ENCODE measurements at places on chromosomes 2 and 18.
A peak's percentile ranks its signal among the peaks of the same experiment; 100 is the strongest.

DNA sequence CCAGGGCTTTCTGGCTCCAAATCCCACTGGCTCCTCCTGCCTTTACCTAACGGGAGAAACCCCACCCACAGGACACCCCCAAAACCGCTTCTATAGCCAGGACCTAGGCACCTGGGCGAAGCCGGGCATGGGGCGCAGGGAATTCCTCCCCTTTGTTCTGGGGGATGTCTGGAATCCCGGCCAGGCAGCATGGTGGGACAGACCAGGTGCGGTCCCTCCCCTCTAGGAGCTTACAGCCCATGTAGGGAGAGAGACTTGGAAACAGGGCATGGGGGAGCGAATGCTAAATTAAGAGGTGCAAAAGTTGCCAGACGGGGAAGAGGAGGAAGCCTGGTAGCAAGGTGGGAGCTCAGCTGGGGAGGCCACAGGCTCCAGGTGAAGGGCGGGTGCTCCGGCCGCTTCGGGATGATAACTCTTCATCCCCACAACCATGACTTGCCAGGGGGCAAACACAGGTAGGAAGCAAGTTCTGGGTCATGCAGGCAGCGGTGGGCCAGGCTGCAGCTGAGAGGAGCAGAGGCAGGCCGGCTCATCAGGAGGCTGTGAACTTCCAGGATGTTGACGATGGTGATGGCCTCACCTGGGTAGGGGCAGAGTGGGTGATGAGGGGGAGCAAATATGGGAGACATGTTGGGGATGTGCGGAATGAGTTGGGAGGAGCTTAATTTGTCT is 1.3 kb downstream of the TMEM37 start:
- no peak for DNase-seq

GRCh38 chr2:112923967-112924338 is 13.0 kb downstream of the IL37 start:
- no peak for DNase-seq

DNA sequence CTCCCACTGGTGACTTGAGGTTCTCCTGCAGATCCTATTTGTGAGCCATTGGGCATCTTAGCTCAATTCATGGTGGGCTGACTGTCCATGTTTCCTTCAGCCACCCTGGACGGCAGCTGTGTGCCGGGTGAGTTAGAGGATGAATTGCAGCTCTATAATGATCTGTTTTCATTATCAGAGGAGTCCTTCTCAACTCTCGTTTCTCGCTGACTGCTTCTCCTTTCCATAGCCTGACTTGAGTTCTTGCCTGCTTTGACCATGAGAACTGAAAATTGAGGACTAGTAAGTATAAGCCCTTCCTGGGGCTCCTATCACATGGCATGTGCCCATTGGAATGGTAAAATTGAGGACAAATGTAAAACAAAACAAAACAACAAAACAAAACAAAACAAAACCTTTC is 121.8 kb downstream of the CDC42EP3 start:
- DNase-seq, result no peak

GRCh38 chr2:75054296-75054695 is 95.9 kb downstream of the POLE4 start:
- no peak for DNase-seq

DNA sequence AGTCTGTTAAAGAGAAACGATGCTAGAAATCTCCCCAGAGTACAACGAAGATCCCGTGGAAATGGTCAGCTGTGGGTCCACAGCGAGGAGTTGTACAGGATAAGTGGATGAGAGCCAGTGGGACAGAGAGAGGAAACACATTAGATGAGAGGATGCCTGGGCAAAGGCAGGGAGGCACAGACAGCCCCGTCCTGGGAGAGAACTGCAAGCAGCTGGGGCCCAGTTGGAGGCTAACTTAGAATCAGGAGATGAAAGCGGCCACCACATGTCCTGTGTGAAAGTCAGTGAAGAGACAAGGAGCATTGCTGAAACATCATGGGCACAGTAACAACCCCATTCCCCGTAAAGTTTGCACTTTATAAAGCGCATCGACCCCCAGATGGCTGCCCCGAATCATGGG is 157.5 kb downstream of the RAPGEF4 start:
- DNase-seq, result no peak

DNA sequence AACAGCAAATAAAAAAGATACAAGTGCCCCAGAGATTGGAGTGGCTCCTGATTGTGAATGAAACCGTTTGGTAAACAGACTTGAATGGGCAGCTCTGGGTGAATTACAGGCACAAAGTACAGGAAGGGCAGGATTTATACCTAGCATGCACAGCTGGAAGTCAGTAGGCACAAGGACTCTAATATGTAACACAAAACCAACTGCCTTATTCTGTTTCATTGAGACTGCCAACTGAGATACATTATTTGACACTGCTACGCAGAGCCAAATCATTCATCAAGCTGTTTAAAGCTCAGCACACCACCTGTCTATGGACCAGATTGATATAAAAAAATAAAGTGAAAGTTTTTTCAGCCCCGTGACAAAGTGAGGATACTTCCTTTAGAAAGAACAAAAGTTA is 541.2 kb downstream of the NUP35 start:
- DNase-seq, result no peak

DNA sequence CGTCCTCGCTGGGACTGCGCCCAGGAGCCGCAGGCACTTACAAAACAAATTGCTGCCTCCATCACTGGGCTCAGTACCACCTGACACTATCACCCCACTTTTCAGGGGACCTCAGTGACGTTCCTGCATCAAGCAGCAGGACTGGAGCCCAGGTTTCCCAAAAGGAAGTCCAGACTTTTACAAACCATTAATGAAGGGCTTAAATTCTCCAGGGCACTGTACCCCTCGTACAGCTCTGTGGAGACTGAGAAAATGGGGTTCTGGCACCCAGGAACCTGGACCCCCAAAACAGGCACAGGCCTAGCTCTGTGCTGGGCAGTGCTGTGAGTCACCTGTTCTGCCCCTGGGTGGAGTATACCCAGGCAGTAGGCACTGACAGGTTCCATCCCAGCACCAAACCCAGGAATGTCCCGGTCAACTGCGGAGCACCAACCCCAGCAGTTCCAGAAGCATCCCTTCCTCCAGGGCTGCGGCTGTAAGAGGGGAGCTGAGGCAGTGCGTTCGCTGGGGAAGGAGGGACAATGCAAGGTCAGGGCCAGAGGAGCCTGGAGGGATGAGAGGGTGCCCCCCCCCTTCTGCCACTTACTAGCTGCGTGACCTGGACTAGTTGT is 24.6 kb upstream of the NOTO start:
- no peak for DNase-seq

GRCh38 chr2:32284321-32284720 is 6.6 kb downstream of the YIPF4 start:
- DNase-seq, result no peak

- DNase-seq, result no peak
Observed at GRCh38 chr18:14979875-14980274, 231.9 kb downstream of the ANKRD30B start.

GRCh38 chr2:134917360-134917865 is 1.2 kb upstream of the CCNT2 start:
- DNase-seq, result no peak

DNA sequence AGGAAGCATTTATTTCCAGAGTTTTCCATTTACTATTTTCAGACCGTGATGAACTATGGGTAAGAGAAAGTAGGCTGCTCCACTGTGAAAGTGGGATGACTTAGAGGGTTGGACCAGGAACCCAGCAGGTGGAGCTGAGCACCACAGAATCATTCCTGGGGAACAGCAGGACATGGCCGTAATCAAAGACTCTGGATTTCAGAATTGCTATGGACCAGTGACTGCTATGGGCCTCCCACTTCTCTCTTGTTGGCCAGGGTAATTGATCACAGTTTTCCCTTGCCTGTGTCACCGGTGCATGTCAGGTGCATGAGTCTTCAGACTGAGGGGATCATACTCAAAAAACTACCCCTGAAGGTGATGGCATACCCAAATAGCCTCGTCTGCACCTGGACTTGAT is 90.6 kb upstream of the GPC1 start:
- DNase-seq, result no peak

- DNase-seq, result no peak
Observed at GRCh38 chr2:235514627-235515363, 21.0 kb downstream of the AGAP1 start.

DNA sequence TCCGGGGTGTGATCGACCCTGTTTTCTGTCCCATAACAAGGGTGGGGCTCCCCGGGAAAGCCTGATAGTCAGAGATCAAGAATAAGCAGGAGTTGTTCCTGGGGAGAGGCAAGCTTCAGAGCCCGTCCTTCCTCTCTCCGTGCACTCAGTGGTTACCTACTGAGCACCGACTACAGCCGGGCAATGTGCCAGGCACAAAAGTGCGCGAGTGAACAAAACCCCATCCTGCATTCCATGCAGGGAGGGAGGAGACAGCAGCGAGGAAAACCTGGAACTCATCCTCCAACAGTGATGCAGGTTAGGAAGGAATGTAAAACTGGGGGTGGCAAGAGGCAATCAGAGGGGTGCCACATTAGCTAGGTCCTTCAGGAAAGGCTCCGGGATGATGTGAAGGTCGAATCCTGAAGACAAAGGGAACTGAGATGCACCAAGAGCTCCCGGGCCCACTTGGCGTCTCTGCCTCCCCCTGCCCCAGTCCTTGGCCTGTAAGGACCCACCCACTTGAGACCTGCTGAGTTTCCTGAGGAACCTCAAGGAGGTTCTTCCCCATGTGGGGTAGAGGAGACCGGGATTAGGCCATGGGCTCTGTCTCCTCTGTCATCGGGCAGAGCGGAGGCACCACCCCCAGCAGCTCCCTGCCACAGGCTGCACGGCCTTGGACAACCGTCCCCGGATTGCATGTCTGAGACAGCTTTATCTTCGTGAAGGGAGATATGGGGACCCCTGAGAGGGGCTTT is 198.2 kb downstream of the NDUFA10 start:
- no peak for DNase-seq

DNA sequence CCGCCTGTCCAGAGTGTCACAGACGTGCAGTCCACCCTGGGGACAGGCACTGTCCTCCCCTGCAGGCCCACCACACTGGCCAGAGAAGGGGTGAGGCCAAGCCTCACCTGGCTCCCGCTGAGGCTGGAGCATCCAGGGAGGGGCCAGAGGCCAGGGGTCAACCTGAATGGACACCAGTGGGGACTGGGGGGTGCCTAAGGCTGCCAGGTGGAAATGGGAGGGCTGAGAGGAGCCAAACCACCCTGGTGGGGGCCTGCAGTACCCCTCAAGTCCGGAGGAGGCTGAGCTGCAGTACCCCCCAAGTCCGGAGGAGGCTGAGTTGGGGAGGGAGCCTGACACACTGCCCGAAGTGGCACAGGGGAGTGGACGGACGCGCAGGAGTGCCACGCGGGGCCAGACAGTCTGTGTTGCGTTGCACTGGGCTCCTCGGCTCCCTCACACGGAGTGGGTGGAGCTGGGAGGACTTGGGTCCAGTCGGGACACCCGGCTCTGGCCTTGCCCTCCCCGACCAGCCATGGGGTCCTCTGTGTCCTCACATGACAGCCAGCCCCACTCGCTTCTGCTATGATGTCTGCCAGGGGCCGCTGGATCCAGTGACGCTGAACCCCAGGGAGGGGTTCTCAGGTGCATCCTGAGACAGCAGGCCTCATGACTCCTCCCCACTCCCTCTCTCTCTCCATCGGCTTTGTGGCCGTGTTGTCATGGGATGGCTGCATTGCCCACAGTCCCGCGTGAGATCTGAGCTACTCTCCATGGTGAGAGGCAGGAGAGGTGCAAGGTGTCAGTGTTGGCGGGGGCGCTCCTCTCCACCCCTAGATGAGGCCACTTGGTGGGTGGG is 22.3 kb upstream of the GPC1 start:
- no peak for DNase-seq

DNA sequence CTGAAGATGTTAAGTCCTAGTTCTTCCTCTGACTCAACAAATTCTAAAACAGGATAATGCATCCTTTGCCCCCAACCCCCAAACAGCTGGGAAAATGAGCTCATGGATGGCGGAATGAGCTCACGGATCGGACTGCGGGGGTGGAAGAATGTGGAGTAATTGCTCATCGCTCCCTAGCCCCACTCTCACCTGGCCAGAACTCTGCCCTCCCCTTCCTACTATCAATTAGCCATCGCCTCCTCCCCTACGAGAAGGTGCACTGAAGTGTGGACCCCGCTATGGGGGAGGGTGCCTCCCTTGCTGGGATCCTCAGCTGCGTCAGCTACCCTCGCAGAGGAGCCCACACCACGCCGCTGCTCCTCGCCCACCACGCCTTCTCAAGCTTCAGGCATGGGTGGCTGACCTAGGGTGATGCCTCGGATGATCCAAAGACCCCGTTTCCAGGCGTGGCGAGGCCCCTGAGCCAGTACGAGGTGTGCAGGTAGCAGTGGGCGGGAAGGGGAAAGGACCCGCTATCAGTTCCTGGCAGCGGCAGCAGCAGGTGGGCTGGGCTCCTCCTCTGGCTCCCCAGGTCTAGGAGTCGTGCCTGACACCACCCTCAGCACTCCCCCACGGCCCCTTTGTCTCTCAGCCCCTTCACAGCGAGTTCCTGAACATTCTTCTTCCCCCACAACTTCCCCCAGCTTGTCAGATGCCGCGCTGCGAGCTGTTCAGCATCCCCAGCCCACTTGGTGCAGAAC is 82.1 kb upstream of the POMC start:
- peak; percentile 50 for DNase-seq

GRCh38 chr2:239736358-239737143 is 288.6 kb downstream of the NDUFA10 start:
- DNase-seq, result no peak

DNA sequence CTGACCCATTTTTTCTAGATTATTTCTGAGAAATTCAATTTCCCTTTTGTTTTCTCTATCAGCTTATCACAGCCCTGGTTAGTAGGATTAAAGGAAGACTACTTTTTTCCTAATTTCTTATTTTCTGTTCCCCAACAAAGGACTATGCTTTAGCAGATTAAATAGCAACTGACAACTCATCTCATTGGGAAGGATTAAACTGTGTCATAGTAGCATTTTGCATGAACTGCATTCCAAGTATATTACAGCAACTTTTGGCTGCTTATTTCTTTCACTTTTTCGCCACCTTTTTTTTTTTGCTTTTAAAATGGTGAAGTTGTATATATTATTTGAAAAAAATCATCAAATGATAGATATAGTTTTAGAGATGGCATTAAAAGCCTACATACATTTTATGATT is 570.3 kb downstream of the FBXO15 start:
- DNase-seq, result no peak

GRCh38 chr2:223914324-223914723 is 30.8 kb downstream of the WDFY1 start:
- no peak for DNase-seq

- no peak for DNase-seq
Observed at GRCh38 chr2:236070236-236070635, 98.0 kb downstream of the GBX2 start.

- no peak for DNase-seq
Observed at GRCh38 chr2:151153601-151154000, 108.1 kb downstream of the RBM43 start.

All from left kidney (tissue), 8 donors.